Activated CD8-positive, alpha-beta T cell treated with anti-CD3 and anti-CD28 coated beads, Interleukin-2, amount 10 ng/mL, durations not matched to agents 7 days and 5 days (primary cell): ENCODE measurements at places on chromosomes 5 and 9. TPM values are rescaled to one million over a fixed set of nuclear protein-coding genes. Genes with fewer than 3 reads are reported as not detected.

- no peaks in the 10 kb centered on the region for H3K36me3 ChIP-seq
- peaks cover 46% of the 10 kb centered on the region for H3K27me3 ChIP-seq
- H3K4me1 ChIP-seq: peaks cover 8% of the 10 kb centered on the region
- H3K27ac ChIP-seq: no peak within 1 kb of the TSS
- H3K4me3 ChIP-seq: no peak within 1 kb of the TSS
Measured at GRCh38 chr5:169300468-169301385, at the start of gene SLIT3. Gene SLIT3 (minus strand): TSS chr5:169301139. CDS start chr5:169300709, 430 bp downstream.

ANKRD31 gene
- total RNA-seq: 0.23 TPM

RNF44 gene
- 88.3 TPM for total RNA-seq

GRCh38 chr5:16456103-16456832 is 9.3 kb downstream of the ZNF622 start:
- H3K27me3 ChIP-seq: no peaks in the 10 kb centered on the region
- peak overlapping the region; percentile 51 for H3K27ac ChIP-seq
- H3K4me1 ChIP-seq: peaks cover 37% of the 10 kb centered on the region
- H3K4me3 ChIP-seq: no peak overlapping the region
- peak; percentile 54 for DNase-seq

- H3K36me3 ChIP-seq: no peaks in the 10 kb centered on the region
- H3K27me3 ChIP-seq: no peaks in the 10 kb centered on the region
- DNase-seq: no peak
- H3K4me1 ChIP-seq: no peaks in the 10 kb centered on the region
- no peak overlapping the region for H3K4me3 ChIP-seq
- H3K27ac ChIP-seq: no peak overlapping the region
Measured at GRCh38 chr9:134839455-134840125, 41.0 kb upstream of the FCN2 start.

ZDHHC11B gene
- 0.10 TPM for total RNA-seq

- H3K4me3 ChIP-seq: no peak overlapping the region
- no peak overlapping the region for H3K27ac ChIP-seq
- H3K36me3 ChIP-seq: no peaks in the 10 kb centered on the region
- no peaks in the 10 kb centered on the region for H3K4me1 ChIP-seq
- peaks cover 11% of the 10 kb centered on the region for H3K27me3 ChIP-seq
Measured at GRCh38 chr5:96177303-96177869, 215.7 kb upstream of the ELL2 start.

DNA sequence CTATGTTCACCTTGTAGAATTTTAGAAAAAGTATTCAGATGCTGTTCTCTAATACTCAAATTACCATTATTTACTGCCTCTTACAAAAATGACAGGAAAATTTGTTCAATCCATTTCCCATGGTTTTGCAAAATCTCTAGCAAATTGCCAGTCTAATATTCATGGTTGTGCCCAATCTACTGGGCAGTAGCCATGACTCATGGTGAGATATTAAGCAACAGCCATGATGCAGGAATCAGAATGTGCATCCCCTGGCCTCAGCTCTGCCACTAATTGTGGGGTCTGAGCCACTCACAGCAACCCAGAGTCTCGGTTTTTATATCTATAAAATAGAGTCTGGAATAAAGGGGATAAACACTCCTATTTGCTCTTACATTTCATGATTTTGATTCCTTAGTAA is 353.6 kb downstream of the DEPDC1B start:
- no peak overlapping the region for H3K4me3 ChIP-seq
- DNase-seq: no peak
- H3K27ac ChIP-seq: no peak overlapping the region
- no peaks in the 10 kb centered on the region for H3K36me3 ChIP-seq
- no peaks in the 10 kb centered on the region for H3K4me1 ChIP-seq
- no peaks in the 10 kb centered on the region for H3K27me3 ChIP-seq

PHF24 gene
- not detected for total RNA-seq

IPPK gene
- 8.7 TPM for total RNA-seq
